ENCODE measurements at places on chromosomes 6 and 20.

- DNase-seq = no peak
Observed at GRCh38 chr6:27834384-27834783, 77.8 kb downstream of the OR2B2 start.

- no peak for DNase-seq
Observed at GRCh38 chr20:47703748-47704147, 81.5 kb downstream of the SULF2 start.

DNA sequence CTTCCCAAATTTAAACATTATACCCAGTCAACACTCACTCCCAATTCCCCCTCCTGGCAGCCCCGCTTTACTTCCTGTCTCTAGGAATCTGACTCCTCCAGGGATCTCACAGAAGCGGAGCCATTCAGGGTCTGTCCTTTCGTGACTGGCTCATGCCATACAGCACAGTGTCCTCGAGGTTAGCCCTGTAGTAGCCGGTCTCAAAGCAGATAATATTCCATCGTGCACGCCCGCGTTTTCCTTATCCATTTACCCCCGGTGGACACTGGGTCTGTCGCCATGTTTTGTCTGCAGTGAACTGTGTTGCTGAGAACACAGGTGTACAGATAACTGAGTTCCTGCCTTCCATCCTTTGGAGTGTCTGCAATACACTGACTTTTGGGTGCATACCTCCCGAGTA lies 95.3 kb downstream of the TTLL2 start:
- no peak for DNase-seq

DNA sequence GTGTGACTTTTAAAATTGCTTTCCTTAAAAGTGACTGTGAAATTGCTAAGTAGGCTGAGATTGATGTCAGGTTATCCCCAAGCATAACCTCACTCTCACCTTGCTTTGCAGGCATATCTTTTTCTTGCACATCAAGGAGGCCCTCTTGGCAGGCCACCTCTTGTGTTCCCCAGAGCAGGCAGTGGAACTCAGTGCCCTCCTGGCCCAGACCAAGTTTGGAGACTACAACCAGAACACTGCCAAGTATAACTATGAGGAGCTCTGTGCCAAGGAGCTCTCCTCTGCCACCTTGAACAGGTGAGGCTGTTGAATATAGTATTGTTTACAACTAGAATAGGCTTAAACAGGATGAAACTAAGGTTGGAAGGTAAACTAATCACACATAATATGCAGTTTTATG lies 12.6 kb downstream of the MYLIP start:
- no peak for DNase-seq

DNA sequence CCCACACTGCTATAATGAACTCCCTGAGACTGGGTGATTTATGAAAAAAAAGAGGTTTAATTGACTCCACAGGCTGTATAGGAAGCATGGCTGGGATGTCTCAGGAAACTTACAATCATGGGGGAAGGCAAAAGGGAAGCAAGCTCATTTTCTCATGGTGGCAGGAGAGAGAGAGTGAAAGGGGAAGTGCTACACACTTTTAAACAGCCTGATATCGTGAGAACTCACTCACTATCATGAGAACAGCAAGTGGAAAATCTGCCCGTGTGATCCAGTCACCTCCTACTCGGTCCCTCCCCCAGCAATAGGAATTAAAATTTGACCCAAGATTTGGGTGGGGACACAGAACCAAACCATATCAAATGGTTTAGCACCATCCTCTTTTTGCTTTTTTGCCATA lies 116.6 kb upstream of the CEP162 start:
- no peak for DNase-seq

DNA sequence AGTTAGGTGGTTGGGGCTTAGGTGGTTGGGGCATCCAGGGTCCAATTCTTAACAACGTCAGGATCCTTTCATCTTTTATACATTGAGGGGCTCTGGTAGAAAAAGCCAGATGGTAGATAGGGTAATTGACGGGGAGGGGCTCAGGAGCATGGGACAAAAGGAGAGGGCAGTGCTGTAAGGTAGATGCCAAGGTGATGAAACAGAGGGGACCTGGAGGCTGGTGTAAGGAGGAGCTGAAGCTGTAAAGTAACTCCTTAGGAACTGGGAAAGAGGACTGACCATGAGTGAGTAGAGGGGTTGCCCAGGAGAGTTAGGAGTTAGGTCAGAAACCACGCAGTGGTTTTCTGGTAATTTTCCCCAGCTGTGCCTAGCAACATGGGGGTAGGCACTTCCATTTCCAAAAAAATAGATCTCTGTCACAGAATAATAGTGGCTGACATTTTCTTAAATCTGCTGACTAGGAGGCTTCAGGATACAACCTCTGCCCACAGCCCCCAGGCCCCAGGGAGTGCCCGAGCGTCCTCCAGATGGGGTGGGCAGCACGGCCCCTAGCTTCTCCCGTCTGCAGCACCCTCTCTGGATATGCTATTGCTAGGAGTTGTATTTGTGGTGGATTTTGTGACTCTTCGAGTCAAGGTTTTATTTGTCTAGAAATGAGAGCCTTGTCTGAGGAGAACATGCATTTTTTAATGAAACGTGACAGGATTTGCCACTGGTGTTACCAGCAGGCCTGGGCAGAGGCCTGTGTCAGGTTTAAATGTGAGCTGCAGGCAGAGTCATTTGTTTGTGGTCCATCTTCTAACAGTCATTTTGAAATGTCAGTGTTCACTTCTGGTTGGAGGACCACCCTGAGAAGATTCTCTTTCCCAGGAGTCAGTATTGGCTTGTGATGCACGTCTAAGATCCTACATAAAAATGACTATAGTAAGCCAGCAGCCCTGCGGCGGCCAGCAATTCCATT lies 44.6 kb downstream of the TULP4 start:
- no peak for DNase-seq

DNA sequence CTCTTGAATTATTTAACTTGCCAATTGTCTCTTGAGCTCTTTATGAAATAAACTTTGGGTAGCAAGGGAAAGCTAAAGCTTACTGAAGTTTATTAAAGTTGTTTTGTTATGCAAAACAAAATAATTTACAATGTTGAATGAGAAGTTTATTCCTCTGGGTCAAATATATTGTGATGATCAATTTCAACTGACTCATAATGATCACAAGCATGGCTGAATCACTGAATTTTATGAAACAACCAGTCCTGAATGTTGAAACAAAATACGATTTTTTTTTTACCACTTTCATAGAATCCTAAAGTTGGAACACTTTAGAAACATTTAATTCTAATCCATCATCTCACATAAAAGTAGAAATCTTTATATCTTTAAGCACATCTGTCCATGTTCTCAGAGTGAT lies 110.3 kb downstream of the RWDD2A start:
- no peak for DNase-seq

DNA sequence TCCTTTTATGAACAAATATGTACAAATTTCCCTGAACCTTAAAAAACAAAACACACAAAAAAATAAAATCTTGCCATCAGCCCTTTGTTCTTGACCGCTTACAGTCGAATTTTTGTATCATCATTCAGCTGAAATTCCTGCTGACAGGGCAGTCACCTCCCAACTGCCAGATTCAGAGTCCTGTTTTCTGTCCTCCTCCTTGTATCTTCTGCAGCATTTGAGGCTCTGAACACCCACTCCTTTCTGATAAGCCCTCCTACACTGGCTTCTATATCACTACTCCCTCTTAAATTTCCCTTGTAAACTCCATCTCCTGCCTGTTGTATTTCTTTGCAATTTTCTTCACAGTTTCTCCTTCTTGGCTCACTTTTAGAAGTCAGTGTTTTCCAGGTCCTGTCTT lies 77.8 kb upstream of the CCN6 start:
- DNase-seq = no peak

GRCh38 chr6:18207949-18208348 lies 52.7 kb downstream of the KDM1B start:
- DNase-seq = no peak

DNA sequence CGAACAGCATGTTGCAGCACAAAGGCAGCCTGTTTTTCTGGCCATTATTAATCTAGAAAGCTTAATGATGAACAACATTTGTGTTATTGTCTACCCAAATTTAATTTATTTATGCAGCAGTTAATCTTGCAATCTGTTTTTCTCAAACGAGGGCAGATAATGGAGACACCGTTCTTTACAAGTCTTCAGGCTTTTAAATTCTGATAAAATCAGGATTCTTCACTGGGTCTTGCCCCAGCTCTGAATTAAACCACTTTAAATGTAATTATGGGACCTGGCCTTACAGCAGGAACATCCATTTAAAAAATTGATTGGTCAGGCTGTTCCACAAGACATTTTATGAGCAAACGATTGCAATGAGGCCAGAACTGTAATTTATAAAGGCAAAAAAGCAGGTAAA lies 26.5 kb upstream of the INSM1 start:
- no peak for DNase-seq

Measured in stimulated activated CD4-positive, alpha-beta T cell treated with anti-CD3 and anti-CD28 coated beads, Interleukin-4, amount 100 ng/mL, for 1 hour (primary cell).